ENCODE measurements at places on chromosomes 3 and 15.

DNA sequence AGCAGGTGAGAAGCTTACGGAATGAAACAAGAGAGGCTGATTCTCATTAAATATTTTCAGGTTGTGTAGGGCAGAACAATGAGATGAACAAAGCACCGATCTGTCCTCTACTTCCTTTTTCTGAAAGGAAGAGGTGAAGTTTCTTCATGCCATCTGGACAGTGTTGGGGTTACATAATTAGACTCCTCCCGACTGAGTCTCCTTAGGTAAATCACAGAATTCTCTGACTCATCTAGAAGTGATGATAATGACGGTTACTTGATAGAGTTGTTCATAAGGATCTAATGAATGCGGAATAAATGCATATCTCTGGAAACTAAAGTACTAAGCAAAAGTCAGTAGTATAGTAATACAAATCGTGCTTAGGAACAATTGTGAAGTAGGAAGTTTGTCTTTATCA is 21.2 kb downstream of the CRTC3 start:
- no peak for DNase-seq

DNA sequence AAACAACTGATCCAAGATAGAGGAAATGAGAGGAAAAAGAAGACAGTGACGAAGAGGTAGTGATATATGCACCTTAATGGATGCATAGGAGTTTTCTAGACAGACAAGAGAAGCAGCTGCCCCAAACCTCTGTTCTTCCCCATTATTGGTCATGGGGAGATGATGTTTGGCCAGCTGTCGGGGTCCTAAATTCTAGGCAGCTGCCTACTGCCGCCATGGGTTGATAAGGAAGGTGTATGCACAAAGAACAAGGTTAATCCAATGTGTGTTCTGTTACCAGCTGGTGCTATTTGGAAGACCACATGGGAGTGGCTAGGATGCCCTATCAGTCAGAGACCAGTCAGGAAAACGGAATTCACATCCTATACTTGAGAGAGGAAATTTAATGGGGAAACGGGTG is 47.4 kb downstream of the NTRK3 start:
- no peak for DNase-seq

GRCh38 chr3:37934631-37935289 is 55.8 kb upstream of the VILL start:
- DNase-seq: no peak

DNA sequence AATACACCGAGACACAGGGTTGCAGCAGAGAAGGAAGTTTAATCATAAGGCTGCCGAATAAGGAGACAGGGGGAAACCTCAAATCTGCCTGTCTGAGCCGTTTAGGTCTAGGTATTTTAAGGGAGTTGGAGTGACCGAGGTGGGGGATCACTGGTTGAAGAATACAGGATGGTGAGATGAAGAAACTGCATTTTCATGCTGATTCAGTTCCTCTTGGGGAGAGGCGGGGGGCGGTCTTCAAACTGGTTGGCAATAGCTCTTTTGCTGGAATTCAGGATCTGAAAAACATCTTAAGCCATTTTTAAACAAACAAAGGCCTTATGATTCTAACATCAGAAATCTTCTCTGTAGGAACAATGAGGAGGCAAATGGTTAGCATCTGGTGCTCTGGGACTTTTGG is 699.5 kb upstream of the CFAP20DC start:
- DNase-seq: no peak

DNA sequence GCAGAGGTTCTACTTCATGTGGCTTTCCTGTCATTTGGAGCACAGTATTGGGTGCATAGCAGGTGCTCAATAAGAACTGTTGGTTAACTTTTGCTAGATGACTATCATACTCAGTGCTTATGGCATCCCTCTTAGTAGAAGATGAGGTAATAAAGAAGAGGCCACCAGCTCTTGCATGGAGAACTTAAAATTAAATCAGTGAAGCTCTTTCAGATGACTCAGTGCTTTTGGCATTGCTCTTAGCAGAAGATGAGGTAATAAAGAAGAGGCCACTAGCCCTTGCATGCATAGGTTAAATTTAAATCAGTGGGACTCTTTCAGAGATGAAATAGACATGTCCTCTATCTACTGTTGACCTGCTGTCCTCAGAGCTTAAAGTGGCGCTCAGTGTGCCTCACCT is 109.4 kb upstream of the FGF7 start:
- no peak for DNase-seq

DNA sequence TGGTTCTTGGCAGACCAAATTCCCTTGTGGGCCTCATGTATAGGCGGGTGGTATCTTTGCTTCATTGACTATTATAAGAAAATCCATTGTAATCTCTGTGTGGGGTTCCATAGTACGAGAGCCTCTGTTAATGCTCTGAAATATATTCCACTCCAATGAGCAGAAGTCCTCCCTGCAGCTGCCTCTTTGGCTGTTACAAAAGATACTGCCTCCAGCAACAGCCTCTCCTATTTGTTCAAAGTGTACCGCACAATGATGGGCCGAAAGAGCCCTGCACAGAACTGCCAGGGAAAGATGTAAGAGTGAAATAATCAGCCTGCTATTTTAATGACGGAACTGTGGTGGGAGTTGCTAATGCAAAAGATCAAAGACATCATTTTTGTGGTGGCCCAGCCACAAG is 48.9 kb downstream of the GRK7 start:
- DNase-seq: no peak

DNA sequence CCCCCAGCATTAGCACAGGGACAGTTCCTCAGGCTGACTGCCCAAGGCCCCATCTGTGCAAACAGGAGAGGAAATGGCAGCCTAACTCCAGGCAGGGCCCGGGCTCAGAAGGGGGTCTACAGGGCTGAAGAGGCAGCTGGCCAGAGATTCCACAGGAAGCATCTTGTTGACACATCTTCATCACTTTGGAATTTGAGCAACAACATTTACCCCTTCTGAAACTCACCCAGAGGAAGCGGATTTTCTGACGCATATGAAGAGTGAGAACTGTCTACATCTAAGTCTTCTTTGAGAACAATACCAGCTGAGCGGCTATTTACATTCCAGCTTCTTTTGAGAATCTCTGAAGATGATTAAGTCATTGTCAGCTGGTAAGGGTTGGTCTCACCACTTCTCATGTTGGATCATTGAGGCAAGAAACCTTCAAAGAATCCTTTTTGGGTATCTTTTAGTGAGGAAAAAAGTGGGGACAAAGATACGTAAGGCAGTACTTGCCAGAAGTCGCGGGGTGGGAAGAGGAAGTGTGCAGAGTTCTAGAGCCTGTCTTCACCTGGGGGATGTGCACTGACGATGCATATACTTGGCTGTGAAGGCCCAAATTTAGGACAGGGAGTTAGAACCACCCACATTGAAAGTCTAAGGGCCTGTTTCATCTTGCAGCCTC is 25.4 kb upstream of the SRP14 start:
- DNase-seq: peak; percentile 72

DNA sequence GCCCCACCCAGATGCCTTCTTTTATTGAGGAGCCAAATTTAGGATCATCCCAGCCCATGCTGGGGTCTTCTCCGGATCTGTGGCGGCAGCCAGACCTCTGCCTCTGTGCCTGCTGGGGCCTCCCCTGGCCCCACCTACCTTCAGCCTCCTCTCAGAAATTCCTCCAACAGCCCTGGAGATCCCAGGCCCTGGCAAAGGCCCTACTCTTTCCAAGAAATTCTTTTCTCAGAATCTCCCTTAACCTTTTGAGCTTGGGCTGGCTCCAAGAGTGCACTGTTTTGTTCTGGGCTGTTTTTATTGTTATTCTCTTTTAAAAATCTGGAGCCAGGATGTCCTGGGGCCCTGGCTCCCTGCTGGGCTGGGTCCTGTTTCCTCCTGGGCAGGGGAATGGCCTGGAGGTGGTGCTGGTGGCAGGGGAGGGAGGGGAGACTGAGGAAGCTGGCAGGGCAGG is 57.8 kb downstream of the GRIP2 start:
- no peak for DNase-seq

GRCh38 chr15:39501366-39502081 is 79.4 kb upstream of the THBS1 start:
- no peak for DNase-seq

DNA sequence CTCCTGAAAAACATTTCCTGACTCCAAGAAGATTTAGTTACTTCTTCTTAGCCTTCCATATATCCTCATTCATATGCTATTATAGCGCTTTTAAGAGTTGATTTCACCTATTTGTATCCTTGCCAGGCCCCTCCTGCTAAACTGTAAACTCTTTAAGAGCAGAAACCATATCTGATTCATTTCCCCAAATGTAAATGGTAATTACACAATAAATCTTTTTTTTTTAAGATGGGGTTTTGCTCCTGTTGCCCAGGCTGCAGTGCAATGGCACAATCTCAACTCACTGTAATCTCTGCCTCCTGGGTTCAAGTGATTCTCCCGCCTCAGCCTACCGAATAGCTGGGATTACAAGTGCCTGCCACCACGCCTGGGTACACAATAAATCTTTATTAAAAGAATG is 4.5 kb downstream of the DLEC1 start:
- DNase-seq: no peak

- DNase-seq: no peak
Observed at GRCh38 chr3:72345980-72346379, 502.3 kb downstream of the SHQ1 start.

DNA sequence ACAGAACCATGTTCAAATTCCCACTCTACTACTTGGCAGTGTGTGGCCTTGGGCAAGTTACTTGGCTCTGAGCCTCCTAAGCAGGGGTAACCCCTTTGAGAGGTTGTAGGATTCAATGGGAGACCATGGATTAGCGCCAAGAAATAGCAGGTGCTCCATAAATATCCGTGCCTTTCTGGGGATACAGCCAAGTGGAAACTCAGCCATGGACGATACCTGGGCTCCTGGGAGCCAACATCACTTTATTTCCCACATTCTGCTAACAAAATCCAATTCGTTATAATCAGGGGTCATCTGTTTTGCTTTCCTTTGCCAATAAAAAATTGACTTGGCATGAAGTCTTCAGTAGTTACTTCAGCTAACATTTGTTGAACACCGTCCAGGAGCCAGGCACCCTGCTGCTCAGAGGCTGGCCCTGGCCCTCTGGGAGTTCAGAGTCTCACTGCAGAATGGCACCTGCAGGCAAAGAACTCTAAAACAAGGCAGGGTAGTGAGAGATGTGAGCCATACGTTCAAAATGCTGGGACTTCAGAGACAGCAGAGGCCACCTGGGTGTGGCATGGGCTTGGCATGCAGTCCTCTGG is 42.3 kb downstream of the ZDHHC19 start:
- DNase-seq: no peak

DNA sequence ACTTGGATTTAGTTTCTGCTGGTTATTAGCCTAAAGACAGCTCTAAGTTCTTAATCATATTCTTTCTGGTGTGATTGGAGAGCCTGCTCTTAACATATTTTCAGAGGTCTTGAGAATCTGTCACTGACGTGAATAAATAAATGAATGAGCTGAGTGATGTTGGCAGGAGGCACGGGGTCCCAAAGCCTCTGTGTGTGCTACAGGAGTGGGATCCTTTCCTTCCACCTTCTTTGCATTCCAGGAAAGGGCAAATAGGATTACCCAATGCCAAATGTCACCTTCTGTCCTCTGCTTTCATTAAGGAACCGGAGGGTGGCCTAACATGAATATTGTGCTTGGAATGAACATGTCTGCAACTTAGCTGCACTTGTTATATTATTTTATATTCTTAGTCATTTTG is 53.1 kb downstream of the CD47 start:
- DNase-seq: no peak

DNA sequence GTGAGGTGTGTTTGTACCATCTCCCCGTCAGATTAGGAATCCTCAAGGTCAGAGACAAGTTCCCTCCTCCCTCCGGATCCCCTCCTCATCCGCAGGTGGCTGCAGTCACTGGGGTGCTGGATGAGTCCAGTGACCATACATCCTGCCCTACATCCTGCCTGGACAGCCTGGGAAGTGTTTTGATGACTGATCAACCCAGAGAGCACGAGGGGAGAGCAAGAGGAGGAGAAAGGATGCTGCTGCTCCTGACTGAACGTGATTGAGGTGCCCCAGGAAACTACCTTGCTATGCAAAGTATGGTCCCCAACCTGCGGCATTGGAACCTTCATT is 65.1 kb downstream of the SLC12A8 start:
- no peak for DNase-seq

- no peak for DNase-seq
Observed at GRCh38 chr3:152885076-152885475, 50.1 kb downstream of the P2RY1 start.

DNA sequence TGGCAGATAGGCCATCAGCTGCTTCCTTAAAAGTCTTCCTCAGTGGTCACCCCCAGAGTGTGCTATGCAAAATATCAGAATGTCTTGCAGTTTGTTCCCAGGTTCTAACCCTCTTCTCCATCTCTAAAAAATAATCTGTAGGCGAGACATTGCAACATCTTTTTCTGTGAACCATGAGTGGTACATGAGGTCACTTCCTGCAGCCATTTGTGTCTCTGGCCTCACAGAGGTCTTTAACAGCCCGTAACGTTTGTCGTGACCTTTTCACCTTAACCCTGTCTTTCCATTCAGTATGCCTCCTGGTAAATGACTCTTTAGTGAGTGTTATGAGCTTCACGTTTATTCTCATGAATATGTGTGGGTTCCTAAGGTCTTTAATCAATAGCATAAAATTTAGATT is 145.4 kb downstream of the KLHL25 start:
- DNase-seq: no peak

DNA sequence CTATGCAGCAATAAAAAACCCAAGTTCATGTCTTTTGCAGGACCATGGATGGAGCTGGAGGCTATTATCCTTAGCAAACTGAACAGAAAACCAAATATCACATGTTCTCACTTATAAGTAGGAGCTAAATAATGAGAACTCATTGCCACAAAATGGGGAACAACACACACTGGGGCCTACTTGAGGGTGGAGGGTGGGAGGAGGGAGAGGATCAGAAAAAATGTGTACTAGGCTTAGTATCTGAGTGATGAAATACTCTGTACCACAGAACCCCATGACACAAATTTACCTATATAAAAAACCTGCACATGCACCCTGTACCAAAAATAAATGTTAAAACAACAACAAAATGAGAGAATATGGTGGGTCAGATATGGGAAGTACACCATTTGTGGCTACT is 49.6 kb upstream of the AADACL2 start:
- no peak for DNase-seq

DNA sequence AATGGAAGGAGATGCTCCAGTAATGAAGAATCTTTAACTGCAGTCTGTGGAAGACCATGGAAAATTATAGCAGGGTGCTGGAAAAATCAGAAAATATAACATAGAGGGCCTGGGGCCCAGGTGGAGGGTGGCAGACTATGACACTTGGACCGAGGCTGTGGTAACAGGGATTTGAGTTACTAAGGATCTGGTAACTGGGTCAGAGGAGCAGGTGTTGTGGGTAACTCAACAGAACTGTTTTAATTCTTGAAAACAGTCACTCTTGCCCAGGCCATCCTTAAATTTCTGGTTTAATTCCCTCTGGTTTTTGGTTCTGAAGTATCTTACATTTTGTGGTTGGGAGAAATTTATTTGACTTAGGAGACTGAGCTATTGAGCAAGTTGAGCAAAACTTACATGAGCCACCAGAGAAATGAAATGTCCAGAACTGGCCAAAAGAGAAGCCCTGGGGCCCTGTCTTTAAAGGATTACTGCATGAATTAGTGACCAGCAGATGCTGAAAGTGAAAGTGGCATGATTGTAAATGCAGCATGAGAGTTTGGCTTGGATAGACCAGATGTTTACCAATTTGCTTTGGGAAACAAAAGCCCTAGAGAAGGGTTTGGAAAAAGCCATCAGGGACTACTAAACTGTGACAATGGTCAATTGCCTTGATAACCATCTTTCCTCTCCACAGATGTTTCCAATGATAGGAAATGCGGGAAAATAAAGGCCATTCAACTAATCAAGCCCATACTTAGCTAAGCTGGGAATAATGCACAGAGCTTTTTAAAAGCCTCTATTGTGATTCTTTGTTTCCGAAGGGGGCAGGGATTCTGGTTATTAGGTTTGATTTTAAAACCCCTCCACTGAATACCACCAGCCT is 374.9 kb upstream of the TGFBR2 start:
- DNase-seq: no peak

All from foreskin melanocyte (primary cell).